Effector memory CD4-positive, alpha-beta T cell (primary cell): ENCODE measurements at places on chromosomes 12 and 14.
A peak's percentile ranks its signal among the peaks of the same experiment; 100 is the strongest.

- H3K4me3 ChIP-seq: no peak overlapping the region
- H3K27ac ChIP-seq: no peak overlapping the region
- H3K4me1 ChIP-seq: no peaks in the 10 kb centered on the region
- DNase-seq: peak; percentile 17
Measured at GRCh38 chr14:106657460-106657859, 1131.1 kb downstream of the TMEM121 start.

DNA sequence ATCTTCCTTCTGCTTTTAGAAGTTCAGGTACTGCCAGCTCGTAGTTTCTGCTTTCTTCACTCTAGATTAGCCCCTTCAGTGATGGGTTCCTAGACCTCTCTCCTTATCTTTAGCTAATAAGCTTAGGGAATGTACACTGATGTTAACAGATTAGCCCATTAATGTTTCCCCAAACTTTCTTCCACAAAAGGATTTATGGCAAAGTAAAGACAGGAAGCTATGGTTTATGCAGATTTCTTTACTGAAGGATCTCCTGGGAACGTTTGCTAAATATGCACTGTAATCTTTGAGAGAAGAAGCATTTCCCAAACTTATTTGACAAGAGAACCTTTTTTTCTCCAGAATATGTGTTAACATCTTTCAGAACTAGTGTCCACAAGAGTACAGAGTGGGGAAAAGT lies 4.2 kb downstream of the SOCS4 start:
- peaks cover 8% of the 10 kb centered on the region for H3K4me1 ChIP-seq
- H3K27me3 ChIP-seq: no peaks in the 10 kb centered on the region
- H3K27ac ChIP-seq: no peak overlapping the region

GRCh38 chr12:116319233-116319897 lies 41.9 kb upstream of the MED13L start:
- no peak overlapping the region for H3K4me3 ChIP-seq
- no peak overlapping the region for H3K27ac ChIP-seq

GRCh38 chr12:75783093-75783877 lies 248.3 kb downstream of the PHLDA1 start:
- no peak for DNase-seq
- no peak overlapping the region for H3K4me3 ChIP-seq
- H3K4me1 ChIP-seq: no peaks in the 10 kb centered on the region

DNA sequence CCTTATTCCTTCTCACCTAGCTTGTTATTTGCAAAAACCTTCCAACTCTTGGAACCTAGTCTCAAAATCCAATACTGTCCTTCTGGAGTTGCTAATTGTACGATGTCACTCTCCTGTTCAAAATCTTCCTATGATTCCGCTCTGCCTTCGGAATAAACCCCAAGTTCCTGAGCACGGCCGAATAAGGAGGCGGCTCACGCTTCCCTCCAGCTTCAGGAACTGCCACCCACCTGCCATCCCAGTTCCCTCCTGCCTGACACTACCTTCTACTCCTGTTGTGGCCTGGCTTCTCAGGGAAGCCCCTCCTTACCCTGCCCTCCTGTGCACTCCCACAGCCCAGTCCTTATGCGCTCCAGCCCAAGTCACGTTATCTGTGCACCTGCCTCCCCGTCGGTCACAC lies 73.2 kb downstream of the SETD3 start:
- no peaks in the 10 kb centered on the region for H3K27me3 ChIP-seq
- no peak overlapping the region for H3K4me3 ChIP-seq
- no peaks in the 10 kb centered on the region for H3K4me1 ChIP-seq
- no peak for DNase-seq
- H3K27ac ChIP-seq: no peak overlapping the region
- H3K36me3 ChIP-seq: peaks cover 31% of the 10 kb centered on the region

DNA sequence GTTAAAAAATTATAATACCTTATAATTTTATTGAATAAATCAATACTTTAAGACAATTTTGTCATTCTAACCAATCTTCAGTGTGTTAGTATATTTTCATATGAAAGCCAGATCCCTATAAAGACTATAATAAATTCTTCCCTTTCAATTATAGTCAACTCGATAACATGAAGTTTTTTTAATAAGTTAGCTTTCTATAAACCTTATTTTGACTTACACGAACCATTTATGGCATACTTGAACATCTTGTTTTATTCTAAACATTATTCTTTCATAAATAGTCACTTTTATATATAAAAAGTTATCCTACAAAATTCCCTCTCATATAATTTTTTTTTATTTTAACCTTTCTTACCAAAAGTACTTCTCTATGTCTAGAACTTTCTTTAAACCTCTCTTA lies 1002.3 kb downstream of the TMEM121 start:
- no peaks in the 10 kb centered on the region for H3K27me3 ChIP-seq
- DNase-seq: no peak
- H3K4me3 ChIP-seq: no peak overlapping the region
- H3K4me1 ChIP-seq: no peaks in the 10 kb centered on the region

- DNase-seq: no peak
- no peak overlapping the region for H3K27ac ChIP-seq
- H3K4me1 ChIP-seq: no peaks in the 10 kb centered on the region
- no peaks in the 10 kb centered on the region for H3K36me3 ChIP-seq
Measured at GRCh38 chr14:64612971-64613666, 63.4 kb downstream of the PPP1R36 start.

DNA sequence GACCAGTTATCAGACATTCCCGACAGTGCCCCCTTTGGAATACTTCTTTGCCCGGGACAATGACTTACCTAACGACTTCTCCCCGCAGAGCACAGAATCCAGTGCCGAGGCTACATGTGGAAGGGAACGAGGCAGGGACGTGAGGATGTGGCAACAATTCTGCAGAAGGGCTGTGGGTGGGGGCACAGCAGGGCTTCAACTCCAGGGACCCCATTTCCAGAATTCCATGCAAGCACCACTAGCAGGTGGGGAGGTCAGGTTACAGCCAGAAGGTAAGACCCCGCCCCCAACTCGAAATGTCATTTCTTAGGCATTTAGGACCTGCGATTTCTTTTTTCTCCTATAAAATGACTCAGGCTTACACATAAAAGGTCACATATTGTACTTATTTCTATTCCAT lies 207.9 kb downstream of the TMEM132C start:
- no peaks in the 10 kb centered on the region for H3K4me1 ChIP-seq
- no peak for DNase-seq
- H3K4me3 ChIP-seq: no peak overlapping the region
- no peaks in the 10 kb centered on the region for H3K36me3 ChIP-seq
- no peaks in the 10 kb centered on the region for H3K27me3 ChIP-seq
- no peak overlapping the region for H3K27ac ChIP-seq

DNA sequence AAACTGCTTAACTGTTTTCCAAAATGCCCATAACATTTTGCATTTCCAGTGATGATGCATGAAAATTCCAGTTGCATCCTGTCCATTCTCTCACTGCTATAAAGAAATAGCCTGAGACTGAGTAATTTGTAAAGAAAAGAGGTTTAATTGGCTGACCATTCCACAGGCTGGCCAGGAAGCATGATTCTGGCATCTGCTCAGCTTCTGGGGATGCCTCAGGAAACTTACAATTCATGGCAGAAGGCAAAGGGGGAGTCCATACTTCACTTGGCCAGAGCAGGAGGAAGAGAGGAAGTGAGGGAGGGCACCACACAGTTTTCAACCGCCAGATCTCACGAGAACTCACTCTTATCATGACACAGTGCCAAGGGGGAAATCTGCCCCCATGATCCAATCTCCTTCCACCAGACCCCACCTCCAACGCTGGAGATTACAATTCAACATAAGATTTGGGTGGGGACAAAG lies 18.2 kb upstream of the CLEC2D start:
- no peaks in the 10 kb centered on the region for H3K27me3 ChIP-seq
- no peak for DNase-seq
- H3K27ac ChIP-seq: peak overlapping the region; percentile 90
- peak overlapping the region; percentile 1 for H3K4me3 ChIP-seq
- H3K4me1 ChIP-seq: peaks cover 30% of the 10 kb centered on the region
- H3K36me3 ChIP-seq: peaks cover 18% of the 10 kb centered on the region
